ENCODE measurements at places on chromosomes 11 and 22. TPM values are rescaled to one million over a fixed set of nuclear protein-coding genes. Genes with fewer than 3 reads are reported as not detected.

Gene SLC22A25
- not detected for polyA plus RNA-seq

Gene TYR
- polyA plus RNA-seq, result not detected

Gene APOBEC3B
- 19.1 TPM for polyA plus RNA-seq

DNA sequence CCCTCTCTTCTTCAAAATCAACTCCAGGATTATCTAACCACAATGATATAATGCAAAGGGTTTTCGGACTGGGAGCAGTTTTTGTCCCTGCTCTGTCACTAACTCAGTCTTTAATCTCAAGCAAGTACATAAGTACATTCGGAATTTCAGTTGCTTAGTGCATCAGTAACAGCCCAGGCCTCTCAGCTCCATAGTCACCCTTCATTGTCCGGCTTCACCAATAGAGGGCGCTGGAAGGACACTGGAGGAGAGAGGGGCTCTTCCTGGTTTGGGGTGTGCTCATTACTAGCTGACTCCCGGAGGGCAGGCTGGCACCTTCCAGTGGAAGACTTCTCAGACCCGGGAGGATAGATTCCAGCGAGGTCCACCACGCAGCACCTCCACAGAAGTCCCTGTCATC, 90.4 kb upstream of the PDGFD start:
- DNase-seq, result no peak

DNA sequence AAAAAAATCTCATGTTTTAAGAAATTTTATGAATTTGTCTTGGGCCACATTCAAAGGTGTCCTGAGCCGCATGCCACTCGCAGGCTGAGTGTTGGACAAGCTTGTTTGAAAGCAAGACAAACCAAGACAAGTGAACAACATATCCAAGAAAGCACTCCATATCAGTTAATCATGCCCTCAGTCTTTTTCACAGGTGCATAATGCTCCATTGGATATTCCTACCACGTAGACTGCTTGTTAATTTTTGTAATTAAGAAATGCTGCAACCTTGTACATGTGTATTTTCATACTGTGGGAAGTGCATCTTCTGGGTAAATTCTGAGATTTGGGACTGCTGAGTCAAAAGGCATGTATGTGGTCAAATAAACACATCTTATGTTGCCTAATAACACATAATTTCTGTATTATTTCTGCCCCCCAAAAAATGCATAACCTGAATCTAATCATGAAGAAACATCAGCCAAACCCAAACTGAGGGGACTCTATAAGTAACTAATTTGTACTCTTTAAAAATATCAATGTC, 8.2 kb downstream of the RRAS2 start:
- DNase-seq, result no peak

DNA sequence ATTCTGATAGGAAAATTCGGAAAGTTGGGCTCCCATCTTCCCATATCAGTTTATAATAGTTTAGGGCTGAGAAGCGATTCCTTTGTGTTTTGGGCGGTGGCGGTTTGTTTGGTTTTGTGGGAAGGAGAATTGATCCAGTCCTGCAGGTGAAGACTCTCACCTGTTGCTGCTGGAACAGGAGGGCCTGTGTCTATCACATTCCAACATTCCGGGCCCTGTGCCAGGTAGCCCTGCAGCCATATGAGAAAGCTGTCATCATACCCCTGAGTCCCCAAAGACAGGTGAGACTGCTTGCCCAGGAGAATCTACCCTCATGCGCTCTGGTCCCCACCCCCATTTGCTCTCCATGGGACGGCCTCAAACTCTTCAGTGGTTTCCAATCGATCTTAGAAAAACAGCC, 62.1 kb downstream of the TRAF6 start:
- no peak for DNase-seq

- DNase-seq, result no peak
Measured at GRCh38 chr11:109865548-109866186, 227.5 kb upstream of the ZC3H12C start.

- no peak for DNase-seq
Measured at GRCh38 chr11:125516245-125516644, 20.2 kb upstream of the FEZ1 start.
